ENCODE measurements at places on chromosomes 1 and 21.

GRCh38 chr1:79585801-79586200, 579.3 kb upstream of the ADGRL4 start:
- DNase-seq, result no peak

- DNase-seq, result no peak
Observed at GRCh38 chr1:9417695-9418094, 121.6 kb upstream of the SLC25A33 start.

DNA sequence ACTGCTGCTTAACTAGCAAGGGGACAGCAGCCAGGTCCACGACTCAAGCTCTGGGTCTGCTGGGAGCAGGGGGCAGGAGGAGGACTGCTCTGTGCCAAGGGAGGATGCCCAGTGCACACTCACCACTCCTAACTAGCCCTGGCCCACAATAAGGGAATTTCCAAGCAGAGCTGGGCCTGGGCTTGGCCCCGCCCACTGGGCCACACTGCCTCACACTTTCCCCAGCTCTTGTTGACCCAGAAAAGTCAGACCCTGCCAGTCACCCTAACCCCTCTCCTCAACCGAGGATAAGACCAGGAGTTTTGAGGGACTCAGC, 18.7 kb downstream of the SLC9A1 start:
- no peak for DNase-seq

DNA sequence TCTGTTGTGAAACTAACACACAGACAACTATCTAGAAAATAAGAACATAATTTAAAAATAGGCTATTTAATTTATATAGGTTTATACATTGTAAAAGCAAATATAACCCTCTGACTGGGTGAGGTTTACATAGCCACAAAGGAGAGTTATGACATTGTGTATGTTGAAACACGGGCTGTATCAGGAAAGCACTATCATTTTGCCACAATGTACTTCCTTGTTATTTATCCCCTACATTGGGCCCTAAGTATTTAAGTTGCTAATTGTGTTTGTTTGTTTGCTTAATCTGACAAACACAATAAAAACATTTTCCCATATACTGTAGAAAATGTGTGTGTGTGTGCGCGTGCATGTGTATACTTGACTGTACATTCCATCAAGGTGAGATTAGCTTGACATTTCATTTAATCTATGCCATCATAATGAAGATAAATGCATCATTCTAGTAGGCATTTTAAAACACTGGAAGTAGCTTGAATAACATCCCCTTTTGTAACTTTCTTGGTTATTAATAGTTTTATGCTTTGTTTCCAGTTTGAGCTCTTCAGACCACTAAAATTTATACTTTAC, 72.1 kb downstream of the RGS13 start:
- peak; percentile 16 for DNase-seq

DNA sequence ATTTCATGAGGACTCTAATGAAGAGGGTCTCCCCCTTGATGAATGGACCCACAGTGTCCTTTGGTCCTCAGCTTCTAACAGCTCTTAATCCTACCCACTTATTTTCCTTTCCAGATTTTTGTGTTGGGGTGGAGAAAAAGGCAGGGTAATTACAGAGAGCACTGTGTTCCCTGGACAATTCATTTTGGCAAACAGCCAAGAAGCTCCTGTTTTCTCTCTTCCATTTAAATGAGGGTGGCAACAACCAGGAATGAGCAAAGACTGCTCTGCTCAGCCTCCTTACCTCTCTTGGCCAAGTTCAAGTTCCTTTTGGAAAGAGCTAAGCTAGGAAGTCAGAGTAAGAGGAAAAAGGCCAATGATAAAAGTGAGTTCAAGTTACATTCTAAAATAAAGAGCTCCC, 11.9 kb downstream of the XKR8 start:
- DNase-seq, result no peak

DNA sequence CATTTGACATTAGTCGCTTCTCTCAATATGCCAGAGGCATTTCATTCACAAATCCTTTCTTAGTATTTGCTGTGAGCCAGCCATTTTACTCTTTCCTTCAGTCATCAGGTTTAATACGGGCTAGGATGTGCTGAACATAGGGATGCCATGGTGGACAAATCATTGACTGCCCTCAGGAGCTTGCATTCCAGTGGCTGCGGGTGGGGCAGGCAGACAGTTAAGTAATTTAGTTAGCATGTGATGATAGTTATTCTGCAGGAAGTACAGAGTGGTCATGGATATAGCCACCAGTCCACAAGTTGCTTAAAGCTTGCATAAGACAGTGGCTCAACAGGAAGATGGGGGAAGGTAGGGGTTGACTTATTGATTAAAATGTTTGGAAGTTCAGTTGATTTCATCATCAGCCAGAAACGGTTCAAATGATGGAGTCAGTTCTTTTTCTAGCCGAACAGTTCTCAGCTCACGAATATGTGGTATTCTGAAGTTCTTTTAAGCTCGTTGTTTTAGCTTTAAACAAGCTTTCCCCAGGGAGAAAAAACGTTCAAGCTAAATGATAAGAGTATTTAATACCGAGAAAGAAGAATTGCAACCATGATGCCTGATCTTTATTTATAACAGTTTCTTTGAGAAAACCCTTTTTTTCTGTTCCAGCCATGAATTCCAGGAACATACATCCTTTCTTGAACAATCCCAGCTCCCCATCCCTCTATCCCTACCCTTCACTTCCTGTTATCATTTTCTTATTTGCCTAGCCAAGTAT, 1.4 kb downstream of the SLC22A15 start:
- peak; percentile 49 for DNase-seq

DNA sequence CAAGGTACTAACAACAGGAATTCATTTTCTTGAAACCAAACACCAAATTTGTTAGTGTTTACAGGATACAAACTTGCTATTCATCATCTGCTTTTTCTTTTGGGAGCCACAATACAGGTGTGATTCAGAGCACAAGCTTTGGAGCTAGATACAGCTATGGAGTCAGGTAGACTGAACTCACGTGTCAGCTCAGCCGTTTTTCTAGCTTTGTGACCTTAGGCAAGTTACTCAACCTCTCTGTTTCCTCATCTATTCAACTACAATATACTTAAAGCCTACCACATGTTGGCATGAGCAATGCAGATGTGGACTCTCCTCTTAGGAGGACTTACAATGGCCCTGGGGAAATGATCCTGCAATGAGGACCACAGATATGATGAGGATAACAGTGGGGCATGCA, 6.3 kb downstream of the HTR1D start:
- no peak for DNase-seq

- DNase-seq, result no peak
Observed at GRCh38 chr1:24694380-24694843, 50.8 kb upstream of the CLIC4 start.

DNA sequence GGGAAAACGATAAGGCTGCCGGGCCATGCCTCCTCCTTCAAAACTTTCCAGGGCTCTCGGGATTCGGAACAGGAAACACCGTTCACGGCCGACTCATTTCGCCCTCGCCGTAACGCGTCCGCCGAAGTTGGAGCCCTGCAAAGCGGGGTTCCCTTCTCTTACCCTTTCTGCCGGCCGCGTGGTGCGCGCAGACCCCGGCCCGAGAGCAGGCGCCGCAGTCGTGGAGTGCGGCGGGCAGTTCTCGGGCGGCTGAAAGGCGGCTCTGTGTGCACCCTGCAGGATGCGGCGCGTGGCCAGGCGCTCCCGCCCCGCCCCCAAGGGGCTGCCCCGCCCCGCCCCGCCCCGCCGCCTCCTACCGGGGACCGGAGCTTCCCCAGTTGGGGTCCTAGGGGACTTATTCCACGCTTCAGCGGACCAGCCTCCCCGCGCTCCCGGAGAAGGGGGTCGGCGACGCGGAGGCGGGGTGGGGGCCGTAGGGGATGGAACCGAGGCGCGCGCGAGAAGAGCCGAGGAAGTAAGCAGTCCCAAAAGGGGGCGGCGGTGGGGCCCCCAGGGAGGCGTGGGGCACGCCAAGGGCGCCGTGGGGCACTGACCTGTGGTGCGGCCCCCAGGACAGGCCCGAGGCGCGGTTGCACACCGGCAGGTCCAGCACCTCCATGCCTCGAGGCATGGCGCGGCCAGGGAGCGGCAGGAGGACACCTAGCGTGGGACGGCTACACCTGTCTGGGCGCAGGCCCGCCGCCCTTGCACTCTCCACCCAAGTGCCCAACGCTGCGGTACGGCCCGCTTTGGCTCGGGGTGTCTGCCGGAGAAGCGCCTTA, at the start of gene MCOLN2:
Gene MCOLN2, minus strand, starts transcription at position 268 of the 821 bp plus-strand sequence. Its CDS starts 241 bp downstream, at position 27.
- no peak for DNase-seq

GRCh38 chr1:229012823-229013222, 258.1 kb upstream of the RAB4A start:
- no peak for DNase-seq

- DNase-seq, result no peak
Observed at GRCh38 chr1:244137725-244138124, 86.6 kb downstream of the ZBTB18 start.

DNA sequence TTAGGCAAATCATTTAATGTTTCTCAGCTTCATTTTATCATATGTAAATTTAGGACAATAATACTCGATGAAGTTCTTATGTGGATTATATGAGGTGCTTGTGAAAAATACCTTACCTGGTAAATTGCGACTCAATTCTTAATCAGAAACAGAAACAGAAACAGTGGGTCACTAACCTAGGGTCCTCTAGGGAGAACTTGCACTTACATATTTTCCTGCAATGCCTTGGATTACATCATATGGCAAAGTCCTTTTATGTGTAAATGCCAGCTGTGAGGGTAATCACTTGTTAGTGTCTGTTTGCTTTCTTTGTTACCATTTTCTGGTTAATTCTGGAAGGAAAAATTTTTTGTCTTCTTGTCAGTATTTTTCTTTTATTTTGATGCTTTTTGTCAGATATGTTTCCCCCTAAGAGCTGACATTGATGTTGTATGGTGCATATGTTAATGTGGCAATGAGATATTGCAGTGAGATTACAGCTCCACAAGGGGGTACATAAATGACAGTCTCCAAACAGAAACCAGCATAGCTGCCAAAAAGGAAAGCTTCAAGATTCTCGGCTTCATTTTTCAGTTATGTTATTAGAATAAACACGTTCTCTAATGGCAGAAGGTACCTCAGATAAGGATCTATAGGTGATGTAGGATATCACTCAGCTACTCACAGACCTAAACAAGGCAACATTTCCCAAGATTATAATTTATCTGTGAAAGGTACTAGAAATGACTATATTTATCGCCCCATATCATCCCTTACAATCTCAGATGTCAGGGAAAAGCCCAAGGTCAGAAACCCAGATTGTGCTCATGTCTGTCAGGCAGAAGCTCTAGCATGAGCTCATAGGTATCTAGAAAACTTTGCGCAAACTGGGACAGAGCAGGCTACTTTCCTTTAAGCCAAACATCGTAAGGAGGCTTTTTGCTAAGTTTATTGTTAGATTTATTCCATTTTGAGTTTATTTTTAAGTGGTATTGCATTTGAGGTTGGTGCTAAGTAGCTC, 119.9 kb downstream of the FASLG start:
- no peak for DNase-seq

DNA sequence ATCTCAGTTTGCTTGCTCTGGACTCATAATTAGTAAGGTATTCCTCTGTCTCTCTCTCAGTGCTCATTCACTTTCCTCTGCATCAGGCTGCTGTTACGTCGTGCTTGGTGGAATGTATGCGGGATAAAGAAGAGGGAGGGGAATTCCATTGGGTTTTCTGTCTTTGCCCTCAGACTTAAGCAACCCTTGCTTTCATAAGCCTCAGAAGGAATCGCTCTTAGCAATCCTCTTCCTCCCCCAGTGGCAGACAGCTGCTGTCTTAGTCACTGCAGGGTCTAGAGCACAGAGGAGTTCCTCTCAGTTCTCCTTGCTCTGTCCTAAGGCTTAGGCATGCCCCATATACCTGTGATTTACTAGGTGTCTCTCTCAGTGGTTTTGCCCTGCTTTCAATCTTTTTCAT, 19.1 kb upstream of the NTMT2 start:
- no peak for DNase-seq

DNA sequence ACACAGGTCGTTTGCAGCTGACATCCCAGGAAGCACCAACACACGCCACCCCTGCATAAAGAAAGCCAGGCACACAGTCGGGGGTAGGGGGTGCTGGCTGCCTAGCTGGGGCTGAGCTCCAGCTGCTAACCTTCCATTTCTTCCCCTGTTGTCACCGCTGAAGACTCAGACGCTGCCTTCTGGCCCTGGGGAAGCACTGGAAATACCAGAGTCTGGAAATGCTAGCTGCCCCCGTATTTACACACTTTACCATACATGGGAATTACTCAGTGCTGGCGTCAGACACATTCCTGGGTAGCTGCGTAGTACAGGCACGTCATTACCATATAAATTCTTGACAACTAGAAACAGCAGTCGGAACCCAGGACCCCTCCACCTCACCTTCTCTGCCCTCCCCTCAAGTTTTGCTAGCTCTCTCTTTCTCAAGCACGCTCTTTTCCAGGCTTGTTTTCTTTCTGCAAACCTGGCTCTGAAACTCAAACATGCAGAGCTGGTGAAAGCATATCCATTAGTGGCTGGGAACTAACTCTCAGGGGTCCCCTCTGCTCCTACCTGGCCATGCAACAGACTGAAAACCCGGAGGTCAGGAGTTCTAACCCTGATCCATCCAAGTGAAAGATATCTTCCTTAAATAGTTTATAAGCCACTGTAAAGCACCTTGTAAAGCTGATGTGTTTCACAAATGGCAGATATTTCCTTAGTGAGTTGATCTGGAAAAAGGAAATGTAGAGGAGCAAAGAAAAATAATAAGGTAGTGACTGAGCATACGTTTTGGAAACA, 3.3 kb downstream of the CSRP1 start:
- peak; percentile 85 for DNase-seq

DNA sequence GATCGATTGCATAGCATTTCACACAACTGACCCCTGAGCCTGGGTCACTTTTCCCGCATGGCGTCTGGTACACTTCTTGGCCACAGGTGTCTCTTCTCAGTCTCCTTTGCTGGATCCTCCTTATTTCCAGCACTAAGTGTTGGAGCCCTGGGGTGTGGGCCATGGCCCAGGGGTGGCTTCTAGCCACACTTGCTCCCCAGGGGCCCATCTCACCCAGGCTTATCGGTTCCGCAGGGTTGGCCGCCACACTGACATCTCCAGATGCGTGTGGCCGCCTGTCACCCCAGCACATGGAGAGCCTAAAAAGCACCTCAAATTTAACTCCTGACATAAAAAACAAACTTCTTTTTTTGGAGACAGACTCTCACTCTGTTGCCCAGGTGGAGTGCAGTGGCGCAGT, 2.4 kb downstream of the THAP3 start:
- DNase-seq, result no peak

- no peak for DNase-seq
Observed at GRCh38 chr1:6103111-6103853, 57.6 kb downstream of the KCNAB2 start.

DNA sequence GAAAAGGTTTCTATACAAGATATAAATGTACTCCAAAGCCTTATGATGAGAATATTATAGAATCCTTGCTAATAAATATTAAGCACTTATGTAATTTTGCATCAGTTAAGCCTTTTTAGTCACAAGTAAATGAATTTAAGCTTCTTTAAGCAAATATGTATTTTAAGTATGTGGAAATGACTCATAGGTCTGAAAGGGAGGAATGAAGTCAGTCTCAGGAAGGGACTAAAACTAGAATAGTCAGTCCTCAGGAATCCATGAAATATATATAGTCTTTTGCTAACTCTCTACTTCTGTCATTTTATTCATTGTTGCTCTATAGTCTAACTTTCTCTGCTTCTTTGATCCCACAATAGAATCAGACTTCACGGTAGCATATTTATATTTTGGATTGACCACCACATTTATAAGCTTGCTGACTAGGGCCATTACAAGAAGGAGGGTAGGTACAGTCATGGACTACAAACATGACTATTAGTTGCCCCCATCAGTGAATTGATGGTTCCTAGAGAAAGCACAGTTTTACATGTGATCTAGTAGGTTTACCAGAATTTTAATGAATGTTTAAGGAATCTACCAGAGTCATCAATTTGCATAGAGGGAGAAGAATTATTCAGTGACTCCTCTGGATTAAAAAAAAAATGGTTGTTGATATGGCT, 20.2 kb upstream of the RABGGTB start:
- DNase-seq, result no peak

GRCh38 chr1:39418236-39418635, 73.2 kb upstream of the BMP8A start:
- no peak for DNase-seq

Data from HepG2 (cell line).